ENCODE measurements at places on chromosomes 3 and 15.

GRCh38 chr3:55059027-55059629 is 131.3 kb upstream of the LRTM1 start:
- DNase-seq, result no peak

DNA sequence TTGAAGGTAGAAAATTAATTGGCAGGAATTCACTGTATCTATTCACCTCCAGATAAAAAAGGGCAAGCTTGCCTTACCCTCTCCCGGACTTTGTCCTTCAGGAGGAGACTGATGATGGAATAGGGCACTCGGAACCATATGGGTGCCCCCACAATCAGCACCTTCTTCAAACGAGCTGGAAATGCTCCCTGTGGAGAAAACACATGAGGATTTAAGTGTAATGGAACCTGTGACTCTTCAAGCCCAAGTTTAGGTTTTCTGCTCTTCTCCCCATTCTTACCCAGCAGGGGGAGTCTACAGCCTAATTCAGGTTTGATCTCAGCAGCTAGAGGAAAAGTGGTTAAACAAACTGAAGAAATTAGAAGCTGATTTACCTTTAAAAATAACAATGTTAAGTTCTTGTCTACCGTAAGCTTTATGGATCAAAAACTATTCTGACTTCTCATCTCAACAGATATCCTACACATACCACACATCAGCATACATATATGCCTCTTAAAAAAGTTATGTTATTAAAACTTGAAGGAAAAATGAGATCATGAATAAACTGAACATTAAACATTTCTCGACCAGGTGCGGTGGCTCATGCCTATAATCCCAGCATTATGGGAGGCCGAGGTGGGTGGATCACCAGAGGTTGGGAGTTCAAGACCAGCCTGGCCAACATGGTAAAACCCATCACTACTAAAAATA is 57.5 kb upstream of the SIN3A start:
- peak; percentile 15 for DNase-seq

GRCh38 chr15:85646538-85647091 is 148.1 kb downstream of the KLHL25 start:
- no peak for DNase-seq

- no peak for DNase-seq
Observed at GRCh38 chr15:55015093-55015445, 181.7 kb downstream of the RSL24D1 start.

- no peak for DNase-seq
Observed at GRCh38 chr3:150073031-150073430, 102.3 kb upstream of the PFN2 start.

DNA sequence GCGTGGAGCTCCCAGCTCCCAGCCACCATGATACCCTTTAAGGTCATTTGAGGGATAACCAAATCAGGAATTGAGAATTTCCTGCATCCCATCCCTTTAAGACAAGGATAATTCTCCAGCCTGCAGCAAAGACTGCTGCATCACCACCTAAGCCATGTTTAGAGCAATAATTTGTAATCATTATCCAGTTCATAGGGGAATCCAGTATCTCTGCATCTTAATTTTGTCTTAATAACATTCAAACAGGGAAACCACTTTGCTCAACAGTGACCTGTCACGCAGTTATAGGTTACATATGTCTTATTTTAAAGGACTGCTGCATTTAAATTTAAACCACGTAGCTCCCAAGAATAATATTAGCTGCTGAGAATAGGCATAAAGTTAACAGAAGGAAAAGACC is 188.4 kb downstream of the SSR3 start:
- no peak for DNase-seq

DNA sequence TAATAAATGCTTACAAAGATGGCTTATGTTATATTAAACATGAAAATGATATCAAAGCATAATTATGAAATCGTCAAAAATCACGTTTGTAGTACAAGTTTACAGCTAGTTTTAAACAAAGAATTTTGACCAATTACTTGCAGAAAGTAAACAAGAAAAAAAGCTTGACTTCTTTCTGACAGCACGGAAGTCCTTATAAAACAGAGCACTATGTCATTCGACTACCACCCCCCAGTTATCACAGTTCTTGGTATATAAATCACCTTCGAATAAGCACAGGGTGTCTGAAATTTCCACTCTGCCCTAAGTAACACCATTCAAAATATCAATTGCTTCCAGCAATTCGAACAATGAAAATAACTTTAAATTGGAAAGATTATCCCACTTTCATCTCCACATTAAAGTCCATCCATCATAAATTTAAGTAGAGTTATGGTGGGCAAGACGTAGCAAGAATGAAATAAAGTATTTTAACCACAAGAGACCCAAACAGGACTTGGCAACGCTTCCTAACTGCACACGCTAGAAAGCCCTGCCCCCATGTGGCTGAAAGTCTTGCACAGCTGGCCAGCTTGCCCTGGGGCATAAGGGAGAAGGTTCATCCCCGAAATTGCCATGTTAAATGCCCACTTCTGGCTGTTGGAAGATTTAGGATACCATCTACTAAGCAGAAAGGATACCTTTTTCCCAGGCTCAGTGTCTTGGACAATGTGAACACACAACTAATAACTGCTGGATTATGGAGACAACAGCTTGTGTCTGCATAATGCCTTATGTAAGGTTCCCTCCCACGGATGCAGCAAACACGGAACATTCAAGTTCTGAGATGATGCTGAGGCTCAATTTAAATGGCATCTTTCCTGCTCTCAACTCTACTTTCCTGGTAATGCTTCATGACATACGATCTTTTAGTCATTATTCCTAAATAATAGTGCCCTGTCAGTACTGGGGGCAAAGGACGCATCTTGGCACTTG is 116.4 kb upstream of the TJP1 start:
- DNase-seq, result no peak

- DNase-seq, result no peak
Observed at GRCh38 chr3:112167758-112168157, 34.7 kb upstream of the GCSAM start.

DNA sequence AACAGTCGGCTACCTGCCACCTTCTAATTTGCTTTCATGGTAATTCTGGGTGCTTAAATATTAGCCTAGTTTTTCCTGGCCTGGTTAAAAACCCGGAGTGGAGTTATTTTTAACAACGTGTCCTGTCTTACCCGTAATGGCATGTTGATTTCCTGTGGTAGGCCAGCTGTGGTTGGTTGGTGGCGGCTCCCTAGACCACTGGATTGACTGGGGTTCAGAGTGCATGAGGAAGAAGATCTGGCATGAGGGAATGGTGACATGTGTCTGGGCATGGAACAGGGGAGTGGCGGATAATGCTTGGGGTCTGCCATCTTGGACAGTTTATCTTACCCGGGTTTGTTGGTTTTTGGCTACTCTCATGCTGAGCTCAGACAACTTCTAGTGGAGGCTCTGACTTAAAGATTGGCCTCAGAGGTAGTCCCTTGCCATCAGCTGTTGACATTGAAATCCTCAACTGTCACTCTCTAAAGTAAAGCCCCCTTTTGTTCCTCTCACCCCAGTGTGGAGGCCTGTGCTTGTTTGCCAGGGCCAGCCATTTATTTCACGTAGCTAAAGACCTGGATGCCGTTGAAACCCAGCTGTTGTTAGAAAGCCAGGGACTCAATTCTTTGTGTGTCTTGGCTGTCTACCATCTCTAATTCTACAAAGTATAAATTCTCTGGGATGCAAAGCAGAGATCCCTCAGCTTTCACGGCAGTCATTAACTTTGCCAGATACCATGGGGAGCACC is 81.6 kb downstream of the DNASE1L3 start:
- no peak for DNase-seq

GRCh38 chr15:28080386-28080785 is 18.7 kb downstream of the OCA2 start:
- no peak for DNase-seq

GRCh38 chr3:168926426-168926825 is 737.1 kb downstream of the MECOM start:
- no peak for DNase-seq

- DNase-seq, result no peak
Observed at GRCh38 chr15:100350434-100351226, 8.9 kb upstream of the ADAMTS17 start.

- no peak for DNase-seq
Observed at GRCh38 chr3:45097296-45097883, 48.8 kb downstream of the CDCP1 start.

DNA sequence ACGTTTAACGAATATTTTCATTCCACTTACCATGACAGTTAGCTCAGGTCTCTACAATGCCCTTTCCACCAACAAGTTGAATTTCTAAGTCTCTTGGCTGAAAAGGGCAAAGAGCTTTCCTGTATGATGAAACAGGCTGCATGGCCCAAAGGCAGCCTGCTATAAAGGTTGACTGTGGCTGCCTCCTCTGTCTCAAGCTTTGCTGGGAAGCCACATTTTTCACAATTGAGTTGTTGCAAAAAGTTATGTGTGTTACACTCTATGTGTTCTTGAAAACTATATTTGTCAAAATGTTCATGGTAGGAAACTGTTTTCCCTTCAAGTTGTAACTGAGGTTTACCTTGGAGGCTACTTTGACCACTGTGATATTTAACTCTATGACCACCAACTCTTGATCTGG is 49.5 kb downstream of the DZIP1L start:
- DNase-seq, result no peak

DNA sequence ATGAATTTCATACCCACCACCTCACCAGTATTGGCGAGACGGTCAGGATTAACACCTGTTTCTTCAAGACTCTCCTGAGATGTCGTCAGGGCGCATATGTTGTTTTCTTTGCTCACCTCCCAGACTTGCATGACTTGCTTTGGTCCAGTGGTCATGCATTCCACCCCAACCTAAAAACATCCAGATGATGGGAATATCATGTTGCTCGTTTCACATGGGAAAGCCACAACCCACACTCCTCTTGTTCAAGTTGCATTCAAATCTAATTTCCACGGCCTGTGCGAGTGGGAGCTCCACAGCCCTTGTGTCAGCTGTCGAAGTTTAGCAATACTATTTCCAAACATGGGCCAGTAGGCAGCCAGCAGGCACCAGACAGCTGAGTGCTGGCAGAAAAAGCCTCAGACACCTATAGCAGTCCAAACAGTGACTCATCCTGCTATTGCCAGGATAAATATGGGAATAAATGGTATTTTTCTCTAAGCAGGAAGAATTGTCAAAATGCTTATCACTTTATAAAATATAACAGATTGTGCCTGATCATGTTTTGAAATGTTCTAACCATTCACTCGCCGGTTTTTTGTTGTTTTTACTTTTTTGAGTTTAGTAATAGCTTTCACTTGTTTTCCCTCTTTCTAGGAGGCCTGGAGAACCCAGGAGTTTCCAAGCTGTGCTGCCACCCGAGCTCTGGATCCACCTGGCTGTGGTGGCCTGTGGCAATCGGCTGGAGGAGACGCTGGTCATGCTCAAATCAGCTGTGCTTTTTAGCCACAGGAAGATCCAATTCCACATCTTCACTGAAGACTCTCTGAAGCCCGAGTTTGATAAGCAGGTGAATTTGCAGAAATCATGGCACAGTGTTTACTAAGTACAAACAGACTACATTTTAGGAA is 20.1 kb downstream of the GXYLT2 start:
- no peak for DNase-seq

- DNase-seq, result no peak
Observed at GRCh38 chr15:91887321-91887720, 33.8 kb downstream of the SLCO3A1 start.

DNA sequence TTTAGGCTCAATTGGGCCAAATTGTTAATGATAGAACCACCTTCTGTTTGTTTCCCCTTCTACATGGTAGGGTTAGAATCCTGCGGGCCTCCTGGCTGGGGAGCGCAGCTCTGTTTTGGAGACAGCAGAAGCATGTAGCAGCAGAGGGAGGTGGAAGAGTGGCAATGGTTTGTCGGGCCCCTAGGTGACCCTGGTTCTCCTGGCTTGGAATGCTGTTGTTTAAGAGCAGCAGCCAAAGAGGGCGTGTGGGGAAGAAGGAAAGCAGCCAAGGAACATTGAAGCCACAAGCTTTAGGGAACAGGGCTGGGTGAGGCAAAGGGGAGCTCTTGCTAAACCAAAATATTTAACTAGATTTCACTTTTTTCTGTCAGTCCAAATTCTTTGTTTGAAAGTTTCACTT is 213.7 kb upstream of the NR2E3 start:
- no peak for DNase-seq

DNA sequence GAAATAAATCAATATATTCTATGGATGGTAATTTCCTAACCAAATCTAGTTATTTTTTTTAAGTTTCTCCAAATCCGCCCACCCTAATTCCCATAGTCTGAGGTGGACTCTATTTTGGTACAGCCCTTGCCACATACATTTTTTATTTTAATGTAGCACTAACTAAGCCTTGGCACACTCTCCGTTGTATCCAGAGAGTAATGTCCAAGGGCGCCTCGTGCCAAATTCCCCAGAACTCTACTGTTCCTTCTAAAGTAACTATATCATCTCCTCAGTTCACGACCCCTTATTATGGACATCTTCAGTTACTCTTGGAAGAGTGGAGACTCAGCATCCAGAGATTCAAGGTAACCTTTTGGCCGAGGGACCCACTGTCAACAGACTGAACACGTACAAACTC is 1.3 kb downstream of the VGLL3 start:
- no peak for DNase-seq

GRCh38 chr3:23075496-23075895 is 127.6 kb upstream of the UBE2E2 start:
- no peak for DNase-seq

DNA sequence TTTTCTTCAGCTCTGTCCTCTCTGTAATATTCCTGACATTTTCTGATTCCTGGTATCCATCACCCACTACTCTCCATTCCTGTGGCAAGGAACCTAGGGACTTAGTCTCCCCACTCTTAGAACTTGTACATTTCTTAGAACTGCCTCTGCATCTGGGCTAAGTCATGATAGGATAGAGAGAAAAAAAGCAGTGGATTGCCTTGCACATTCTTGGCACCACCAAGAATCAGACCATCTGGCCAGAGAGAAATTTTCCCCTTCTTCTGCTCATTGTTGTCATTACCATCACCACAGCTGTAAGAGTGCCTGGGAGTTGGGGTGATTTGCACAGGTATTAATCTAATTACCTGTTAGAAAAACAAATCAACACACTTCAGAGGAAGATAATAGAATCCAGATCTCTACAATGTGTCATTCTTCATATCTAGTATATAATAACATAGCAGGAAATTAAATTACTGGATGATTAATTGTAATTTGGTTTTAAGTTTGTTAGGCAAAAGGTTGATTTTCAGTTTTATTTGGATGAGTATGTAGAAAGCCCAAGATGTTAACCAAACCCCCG is 264.8 kb upstream of the ZPLD1 start:
- DNase-seq, result no peak
